Hypothalamus (tissue), 51 donors: ENCODE measurements at places on chromosomes 5 and 9.

GRCh38 chr5:118440496-118440895 is 547.9 kb downstream of the DTWD2 start:
- no peak for DNase-seq

- DNase-seq = no peak
These were observed 329.3 kb downstream of the PIK3R1 start for GRCh38 chr5:68544648-68545552.

DNA sequence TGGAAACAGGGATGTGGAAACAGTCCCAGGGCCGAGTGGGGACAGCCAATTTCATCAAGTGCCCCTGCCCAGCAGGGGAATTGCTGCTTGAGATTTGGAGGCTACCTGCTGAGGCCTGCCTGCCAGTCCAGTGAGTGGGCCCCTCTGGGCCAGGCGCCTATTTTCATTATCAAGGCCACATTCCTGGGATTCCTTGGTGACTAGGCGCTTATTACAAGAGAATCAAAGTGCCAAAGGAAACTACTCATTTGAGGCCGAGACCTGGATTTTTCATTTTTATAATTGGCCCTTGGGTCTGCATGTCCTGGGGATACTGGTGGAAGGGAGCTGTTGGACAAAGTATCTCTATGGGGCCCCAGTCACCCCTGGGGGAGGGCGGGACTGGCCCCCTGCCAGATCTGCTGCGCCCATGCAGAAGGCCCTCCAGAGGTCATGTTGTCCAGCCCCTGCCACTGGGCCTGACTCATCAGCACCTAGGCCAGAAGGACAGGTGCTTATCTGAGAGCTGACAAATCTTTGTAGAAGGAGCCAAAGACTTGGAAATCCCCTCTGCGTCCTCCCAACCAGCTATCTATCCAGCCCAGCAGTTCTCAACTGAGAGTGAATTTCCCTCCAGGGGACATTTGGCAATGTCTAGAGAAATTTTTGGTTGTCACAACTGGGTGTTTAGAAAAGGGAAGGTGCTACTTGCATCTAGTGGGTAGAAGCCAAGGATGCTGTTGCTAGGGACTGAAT is 45.6 kb downstream of the FOXI1 start:
- DNase-seq = peak; percentile 40

GRCh38 chr9:19026375-19026774 is 6.6 kb downstream of the SAXO1 start:
- DNase-seq = no peak

- DNase-seq = no peak
These were observed 3.5 kb downstream of the AGPAT2 start for GRCh38 chr9:136683755-136684154.

GRCh38 chr5:98602534-98603112 is 170.8 kb upstream of the RGMB start:
- no peak for DNase-seq

GRCh38 chr9:6557883-6558616 is 87.5 kb downstream of the GLDC start:
- no peak for DNase-seq

- DNase-seq = no peak
These were observed at the start of gene LRRC70 for GRCh38 chr5:62578540-62578939. TSS of gene LRRC70 (plus strand) at chr5:62578819. CDS start at chr5:62579439, 620 bp downstream.

DNA sequence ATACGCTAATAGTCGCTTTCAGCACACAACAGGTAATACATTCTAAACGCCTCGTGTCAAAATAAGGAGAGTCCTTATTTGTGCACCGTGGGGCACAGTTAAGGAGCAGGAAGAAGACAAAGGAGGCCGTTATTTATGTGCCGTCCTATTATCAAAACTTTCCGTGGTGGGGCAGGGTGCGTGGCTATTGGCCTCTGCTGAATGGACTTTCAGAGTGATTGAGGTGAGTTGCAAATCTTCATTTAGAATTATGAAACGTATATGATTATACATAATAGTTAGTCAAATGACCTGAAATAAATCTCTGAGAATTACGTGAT is 833 bp downstream of the C5orf24 start:
- DNase-seq = no peak

DNA sequence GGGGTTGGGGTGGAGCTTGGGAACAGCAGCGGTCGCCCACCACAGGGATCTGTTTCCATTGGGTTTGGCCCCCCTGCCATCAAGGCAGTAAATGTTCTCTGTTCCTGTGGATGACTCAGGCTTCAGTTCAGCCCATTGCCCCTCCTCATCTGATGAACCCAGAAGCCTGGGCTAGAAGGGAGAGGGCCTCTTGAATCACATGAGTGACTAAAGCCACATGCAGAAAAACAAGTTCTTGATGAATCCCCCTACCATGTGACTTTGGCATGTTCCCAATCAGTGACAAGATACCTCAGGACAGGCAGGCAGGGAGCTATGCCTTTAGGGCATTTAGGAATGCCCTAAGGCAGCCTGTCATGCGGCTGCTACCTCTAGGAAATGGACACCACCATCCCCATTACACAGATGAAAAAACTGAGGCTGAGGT is 2.5 kb downstream of the SH3PXD2B start:
- no peak for DNase-seq

- DNase-seq = no peak
These were observed 7.0 kb downstream of the TEX48 start for GRCh38 chr9:114674798-114675540.

- DNase-seq = no peak
These were observed 53.9 kb downstream of the CFAP95 start for GRCh38 chr9:69874301-69875060.

DNA sequence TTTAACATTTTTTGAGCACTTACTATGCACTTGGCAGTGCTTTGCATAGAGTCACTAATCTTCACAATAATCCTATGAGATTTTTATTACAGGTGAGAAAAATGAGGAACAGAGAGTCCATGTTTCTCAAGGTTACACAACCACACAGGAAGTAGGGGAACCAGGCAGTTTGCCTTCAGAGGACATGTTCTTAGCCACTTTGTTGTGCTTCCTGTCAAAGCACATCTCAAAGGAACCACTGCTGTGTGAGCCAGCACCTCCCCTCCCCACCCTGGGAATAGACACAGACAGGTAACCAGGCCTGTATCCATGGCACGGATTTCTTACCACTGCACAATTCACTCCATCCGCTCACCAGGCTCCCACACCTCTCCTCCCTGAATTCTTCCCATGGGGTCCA is 6.3 kb upstream of the DNAJB5 start:
- no peak for DNase-seq

DNA sequence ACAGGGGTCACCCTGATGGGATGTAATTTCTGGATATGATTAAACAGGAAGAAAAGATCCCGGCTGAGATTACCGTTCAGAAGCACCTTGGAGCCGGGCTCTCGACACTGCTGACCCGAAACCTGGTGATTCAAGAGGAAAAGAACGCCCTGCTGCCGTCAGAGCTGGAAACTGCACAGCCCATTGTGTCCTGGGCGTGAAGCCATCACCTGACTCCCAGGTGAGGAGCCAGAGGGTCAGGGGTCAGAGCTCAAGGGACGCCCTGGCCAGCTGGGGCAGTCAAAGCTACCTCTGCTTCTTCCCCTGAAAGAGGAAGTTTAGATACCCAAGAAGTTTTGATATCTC is 17.8 kb upstream of the SLC12A7 start:
- no peak for DNase-seq

- no peak for DNase-seq
These were observed 122.6 kb upstream of the KLF9 start for GRCh38 chr9:70537084-70537483.

- DNase-seq = no peak
These were observed 452.7 kb downstream of the CETN3 start for GRCh38 chr5:89956838-89957237.

GRCh38 chr5:10729320-10730042 is 31.6 kb downstream of the DAP start:
- no peak for DNase-seq

GRCh38 chr9:137589441-137590122 is 730 bp downstream of the ZMYND19 start:
- DNase-seq = no peak

- no peak for DNase-seq
These were observed 205.6 kb upstream of the CLINT1 start for GRCh38 chr5:158064334-158065123.

- DNase-seq = no peak
These were observed 92.4 kb upstream of the NFIL3 start for GRCh38 chr9:91516081-91516480.

- DNase-seq = no peak
These were observed 709.3 kb upstream of the RGMB start for GRCh38 chr5:98064118-98064685.

- no peak for DNase-seq
These were observed 243.9 kb downstream of the EFNA5 start for GRCh38 chr5:107426872-107427271.

DNA sequence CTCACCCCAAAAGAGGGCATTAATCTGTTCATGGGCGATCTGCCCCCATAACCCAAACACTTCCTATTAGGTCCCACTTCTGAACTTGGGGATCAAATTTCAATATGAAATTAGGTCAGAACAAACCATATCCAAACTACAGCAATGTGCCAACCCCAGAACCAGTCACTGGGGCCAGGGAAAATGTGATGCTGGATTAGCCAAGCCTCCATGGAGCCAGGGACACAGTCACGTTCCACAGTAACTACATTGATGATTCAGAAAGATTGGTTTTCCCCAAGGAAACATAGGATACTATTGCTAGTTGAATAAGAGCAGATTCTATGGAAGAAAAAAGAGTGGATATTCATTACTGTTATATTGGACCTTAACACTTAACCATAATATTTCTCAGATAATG is 84.2 kb downstream of the GIN1 start:
- no peak for DNase-seq

DNA sequence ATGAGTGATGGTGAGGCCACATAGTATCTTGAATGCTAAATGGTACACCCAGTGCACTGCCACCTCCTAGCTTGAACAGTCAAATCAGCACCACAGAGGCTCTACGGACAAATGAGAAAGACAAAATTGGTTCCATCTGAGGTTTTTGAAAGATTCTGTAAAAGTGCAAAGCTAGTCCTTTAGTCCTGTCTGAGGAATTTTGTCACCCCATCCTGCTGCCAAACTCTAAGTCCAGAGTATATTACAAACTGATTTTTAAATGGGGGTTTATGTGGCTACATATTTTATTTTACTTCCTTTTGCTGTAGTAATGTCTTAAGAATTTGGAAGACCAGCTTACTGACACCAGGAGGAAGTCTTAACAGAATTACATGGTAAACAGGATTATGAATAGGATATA is 7.7 kb downstream of the FREM1 start:
- no peak for DNase-seq

- no peak for DNase-seq
These were observed 153.9 kb downstream of the ARRDC3 start for GRCh38 chr5:91229031-91229727.

DNA sequence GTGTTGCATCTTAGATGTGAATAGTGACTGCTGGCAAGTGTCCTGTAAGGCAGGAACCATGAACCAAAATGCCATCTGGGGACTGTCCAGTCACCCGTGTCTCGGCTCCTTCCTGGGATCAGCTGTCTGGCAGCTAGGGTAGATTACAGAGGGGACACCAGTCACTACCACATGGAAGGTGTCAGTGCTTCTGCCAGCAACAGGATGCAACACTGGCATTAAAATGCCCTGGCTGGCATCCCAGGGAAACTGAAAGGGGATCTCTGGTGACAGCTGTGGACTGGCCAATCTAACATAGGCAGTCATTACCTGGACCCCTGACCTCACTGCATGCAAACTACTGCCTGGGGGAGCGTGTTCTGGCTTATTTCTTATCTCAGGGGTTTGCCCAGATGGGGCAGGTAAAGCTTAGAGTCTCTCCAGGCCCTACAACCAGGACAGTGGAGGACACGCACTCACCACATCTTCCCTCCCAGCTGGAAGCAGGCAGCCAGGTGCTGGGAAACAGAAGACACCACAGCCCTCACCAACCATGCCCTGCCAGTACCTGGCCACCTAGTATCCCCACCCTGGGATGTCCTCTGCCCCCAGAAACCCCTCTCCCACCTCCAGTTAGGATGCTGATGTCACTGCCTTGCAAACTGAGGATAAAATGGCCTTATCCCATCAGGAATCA is 83.8 kb downstream of the SEMA4D start:
- DNase-seq = no peak

DNA sequence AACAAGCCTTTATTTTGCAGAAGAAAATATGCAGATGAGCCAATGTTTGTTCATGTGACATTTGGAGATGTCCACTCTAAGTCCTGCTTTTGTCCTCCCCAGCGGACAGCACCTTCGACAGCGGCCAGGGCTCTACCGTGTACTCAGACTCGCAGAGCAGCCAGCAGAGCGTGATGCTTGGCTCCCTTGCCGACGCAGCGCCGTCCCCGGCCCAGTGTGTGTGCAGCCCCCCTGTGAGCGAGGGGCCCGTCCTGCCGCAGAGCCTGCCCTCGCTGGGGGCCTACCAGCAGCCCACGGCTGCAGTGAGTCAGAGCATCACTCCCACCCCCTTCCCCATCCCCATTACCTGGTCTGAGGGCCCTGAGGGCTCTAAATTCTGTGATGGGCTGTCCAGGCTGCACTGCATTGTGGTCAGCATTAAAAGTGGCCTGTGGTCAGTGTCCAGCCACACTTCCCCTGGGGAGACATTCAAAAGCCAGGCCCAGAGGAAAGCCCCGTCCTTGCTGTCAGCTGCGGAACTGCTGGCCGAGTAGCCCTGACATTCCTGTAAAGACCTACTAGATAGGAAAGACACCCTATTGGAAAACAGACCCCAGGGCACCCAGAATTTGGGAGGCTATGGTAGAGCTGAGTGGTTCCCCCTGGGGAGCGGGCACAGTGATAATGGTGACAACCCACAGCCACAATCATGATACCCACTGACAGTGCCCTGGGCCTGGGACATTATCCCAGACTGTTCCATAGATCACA is 69.0 kb downstream of the WNK2 start:
- DNase-seq = no peak

- no peak for DNase-seq
These were observed 164.0 kb downstream of the ARL15 start for GRCh38 chr5:54146390-54146789.

DNA sequence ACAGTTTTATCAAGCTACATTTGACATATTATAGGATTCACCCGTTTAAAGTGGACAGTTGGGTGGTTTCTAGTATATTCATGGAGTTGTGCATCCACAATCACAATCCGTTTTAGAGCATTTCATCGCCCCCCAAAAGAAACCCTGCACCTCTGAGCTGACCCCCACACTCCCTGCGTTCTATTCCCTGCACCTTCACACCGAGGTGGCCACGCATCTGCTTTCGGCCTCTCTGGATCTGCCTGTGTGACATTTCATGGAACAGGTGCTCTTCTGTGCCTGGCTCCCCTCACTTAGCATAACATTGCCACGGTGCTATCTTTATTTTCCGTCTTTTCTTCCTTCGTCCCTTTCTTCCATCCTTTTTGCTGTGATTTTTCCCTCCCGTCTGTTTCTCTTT is 32.7 kb downstream of the HRH2 start:
- DNase-seq = no peak
